ENCODE measurements at places on chromosomes 11 and 22.

- peak; percentile 38 for DNase-seq
These were observed 12.6 kb upstream of the COX8A start for GRCh38 chr11:63961608-63962412.

DNA sequence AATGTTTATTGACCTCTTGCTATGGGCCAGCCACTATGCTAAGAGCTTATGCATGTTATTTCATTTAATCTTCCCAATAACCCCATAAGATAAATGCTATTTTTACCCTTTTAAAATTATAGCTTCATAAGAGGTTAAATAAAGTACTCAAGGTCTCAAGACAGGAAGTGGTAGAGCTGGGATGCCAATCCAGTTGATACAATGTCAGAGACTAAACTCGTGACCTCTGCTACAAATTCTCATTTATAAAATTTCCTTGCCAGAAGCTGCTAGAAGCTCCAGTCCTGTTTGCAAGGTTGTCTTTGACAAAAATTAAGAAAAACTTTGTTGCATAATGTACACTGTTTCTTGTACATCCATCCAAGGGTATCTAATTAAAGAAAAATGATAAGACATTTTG, 265.9 kb upstream of the MPPED2 start:
- no peak for DNase-seq

GRCh38 chr11:92545906-92546471, 321.4 kb downstream of the FAT3 start:
- DNase-seq: no peak

DNA sequence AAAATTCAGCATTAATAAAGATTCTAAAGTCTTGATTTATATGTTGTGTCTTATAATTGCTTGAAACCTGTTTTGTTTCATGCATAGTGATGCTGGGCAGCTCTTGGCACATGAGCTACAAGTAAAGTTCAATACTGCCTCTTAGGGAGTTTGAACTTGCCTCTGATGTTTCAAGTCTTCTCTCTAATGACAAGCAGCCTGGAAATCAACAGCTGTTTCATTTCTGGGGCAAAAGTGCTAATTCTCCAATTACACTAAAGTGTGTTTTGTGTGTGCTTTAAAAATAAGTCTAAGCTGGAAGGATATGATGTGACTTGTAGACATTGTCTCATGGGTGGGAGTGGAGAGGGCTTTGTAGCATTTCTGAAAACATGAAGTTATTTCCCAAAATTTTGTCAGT, 23.7 kb upstream of the SESN3 start:
- DNase-seq: no peak

DNA sequence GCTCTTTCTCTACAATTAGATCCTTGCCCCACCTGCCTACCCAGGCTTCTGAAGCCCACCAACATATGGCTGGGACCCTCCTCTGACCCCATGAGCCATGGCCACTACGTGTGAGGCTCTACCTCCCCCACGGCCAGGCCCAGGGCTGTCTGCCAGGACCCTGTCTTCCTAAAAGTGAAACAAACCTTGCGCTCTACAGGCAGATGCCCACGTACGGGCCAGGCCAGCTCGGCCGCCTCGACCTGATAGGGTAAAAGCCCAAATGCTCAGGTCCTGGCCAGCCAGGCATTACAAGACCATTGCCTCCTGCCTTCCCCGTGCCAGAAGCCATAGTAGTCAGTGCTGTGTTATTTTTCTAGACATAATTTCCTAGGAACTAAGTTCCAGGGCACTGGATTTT, 1496.4 kb downstream of the BRD1 start:
- DNase-seq: no peak
